ENCODE measurements at places on chromosomes 2 and 18.

DNA sequence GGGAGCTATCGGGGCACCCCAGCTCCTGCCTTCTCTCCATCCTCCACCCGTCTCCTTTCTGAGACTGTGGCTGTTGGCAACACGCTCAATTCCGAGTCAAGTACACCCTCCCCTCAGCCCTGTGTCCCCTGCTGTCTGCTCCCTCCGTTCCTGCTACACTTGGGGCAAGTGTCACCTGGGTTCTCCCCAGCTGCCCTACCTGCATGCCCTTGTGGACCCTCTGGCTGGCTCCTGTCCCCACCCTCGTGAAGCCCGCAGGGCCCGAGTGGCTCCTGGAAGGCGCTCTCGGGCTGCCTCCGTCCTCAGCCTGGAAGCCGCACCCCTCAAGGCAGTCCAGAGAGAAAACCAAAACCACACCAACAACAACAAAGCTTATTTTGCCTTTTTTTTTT lies 33.9 kb downstream of the PDIA6 start:
- no peak for DNase-seq

DNA sequence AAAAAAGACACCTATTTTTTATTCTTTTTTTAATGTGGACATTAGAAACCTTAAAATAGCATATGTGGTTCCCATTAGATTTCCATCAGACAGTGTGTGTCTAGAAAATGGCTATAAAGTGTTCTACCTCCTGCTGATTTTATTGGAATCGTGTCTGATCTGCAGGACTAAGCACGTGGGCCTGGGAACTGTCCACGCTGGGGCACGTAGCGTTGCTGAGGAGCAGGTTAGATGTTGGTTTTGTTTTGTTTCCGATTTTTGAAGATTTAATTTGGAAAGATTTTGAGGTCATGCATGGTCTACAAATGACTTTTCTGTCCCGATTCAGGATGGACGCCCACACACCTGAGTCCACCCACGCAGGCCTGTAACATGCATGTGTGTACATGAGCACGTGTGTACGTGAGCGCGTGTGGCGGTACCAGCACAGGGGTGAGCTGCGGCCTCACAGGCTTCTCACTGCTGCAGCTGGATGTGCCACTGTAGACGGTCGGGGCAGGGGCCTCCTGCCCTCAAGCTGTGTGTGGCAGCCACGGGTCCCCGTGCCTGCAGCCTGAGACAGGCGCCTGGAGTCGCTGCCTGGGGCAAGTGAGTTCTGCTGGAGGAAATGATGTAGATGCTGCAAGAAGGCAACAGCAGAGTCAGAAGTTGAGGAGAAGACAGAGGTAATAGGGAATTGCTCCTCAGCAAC lies 99.7 kb upstream of the CTDP1 start:
- DNase-seq = no peak

DNA sequence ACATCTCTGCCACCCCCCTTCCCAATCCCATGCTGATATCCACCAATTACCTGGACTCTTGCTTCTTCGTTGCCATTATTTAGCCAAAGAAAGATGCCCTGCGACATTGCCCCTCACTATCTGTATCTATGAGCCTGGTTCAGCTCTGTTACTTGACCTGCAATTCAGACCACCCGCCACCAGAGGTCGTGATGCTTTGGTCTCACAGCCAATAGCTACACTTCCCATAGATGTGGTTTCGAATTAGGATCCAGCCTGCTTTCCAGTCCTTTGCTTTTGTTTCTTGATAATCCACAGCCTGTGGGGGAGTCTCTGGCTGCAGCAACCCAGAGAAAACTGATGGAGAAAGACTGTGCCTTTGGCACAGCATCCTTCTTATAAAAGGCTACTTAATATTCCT lies 239.4 kb downstream of the KLHL29 start:
- DNase-seq = no peak

GRCh38 chr18:11074889-11075288 lies 74.5 kb downstream of the PIEZO2 start:
- DNase-seq = no peak

- DNase-seq = no peak
Observed at GRCh38 chr2:11858883-11859282, 112.5 kb downstream of the LPIN1 start.

- no peak for DNase-seq
Observed at GRCh38 chr2:56348392-56349210, 164.8 kb downstream of the CCDC85A start.

DNA sequence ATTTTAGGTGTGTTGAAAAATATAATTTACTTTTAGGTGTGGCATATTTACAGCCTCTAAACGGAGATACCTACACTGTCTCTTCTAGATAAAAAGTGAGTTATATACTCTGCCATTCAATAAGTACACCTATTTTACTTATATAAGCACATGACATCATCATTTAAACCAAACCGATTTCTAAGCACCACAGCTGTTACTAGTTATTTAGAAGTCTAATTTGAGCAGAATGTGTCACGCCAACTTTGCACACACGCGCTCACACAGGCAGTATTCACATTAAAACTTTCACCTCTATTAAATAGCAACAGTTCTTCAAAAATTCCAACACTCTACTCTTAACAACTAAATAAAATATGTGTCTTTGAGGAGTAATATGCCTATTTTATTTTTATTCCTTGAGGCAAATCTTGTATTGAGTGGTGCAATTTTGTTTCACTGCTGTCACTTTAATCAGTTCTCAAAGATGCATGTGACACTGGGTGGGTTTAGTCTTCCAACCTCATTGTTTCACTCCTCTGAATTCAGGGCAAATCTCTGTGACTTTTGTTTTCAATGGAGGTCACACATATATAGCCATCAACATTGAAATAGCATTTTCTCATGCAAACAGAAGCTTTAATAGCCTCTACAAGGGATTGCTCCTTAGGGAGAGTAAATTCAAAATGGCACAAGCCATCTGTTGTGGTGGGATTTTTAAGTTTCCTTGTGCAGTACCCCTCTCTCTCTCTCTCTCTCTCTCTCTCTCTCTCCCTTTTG lies 721.0 kb downstream of the PLCL1 start:
- DNase-seq = no peak

GRCh38 chr2:183488421-183488820 lies 364.2 kb downstream of the NUP35 start:
- DNase-seq = no peak

DNA sequence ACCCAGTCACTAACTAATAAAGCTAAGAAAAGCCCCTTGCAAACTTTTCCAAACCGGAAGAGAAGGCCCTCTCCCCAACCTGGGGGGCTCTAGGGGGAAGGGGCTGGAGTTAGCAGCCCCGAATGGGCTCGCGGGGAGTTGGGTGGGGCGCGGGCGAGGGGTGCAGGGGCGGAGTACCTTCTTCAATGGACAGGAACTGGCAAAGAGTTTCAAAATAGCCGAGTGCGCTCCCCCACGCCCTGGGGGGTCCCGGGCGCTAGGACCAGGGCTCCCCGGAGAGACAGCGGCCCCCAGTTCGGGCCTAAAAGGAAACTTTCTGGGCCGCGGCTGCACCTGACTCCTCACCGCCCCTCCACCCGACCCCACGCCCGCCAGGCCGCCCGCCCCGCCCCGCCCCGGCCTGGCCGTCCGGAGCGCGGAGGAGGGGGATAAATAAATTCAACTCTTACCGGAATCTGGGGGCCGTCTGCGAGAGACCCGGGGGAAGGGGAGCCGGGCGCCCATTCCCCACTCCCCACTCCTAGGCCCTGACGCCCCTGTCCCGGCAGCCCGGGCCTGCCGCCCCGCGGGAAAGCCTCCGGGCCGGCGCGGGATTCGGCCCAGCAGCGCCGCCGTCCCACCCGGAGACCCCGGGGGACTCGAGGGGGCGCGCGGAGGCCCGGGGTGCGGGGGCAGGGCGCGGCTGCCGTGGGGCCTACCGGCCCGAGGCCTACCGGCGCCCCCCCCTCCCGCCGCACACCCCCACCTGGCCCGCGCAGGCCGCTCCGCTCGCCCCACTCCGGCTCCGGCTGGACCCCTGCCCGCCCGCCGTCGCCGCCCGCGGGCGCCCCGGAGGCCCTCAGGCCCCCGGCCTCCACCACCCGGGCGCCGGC lies 868 bp downstream of the INO80D start:
- DNase-seq = peak; percentile 47

DNA sequence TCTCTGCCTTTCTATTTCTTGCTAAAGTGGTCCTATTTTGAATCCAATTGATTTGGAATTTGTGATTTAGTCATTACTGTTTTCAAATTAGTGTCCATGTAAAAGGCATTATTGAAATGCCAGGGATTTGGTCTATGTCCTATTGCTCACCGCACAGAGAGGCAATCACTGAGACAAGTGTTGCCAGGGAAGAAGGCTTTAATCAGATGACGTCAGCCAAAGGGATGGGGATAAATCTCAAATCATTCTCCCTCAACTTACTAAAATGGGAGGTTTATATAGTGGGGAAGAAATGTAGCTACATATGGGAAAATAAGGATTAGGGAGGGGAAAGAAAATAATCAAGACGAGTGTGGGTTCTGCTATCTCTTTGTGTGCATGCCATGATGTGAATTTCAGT lies 9.6 kb downstream of the SERPINB12 start:
- DNase-seq = no peak

GRCh38 chr2:120398051-120398995 lies 52.4 kb downstream of the INHBB start:
- DNase-seq = no peak

- no peak for DNase-seq
Observed at GRCh38 chr2:22907330-22907729, 477.6 kb upstream of the KLHL29 start.

- no peak for DNase-seq
Observed at GRCh38 chr2:46171411-46171953, 125.7 kb upstream of the EPAS1 start.

- DNase-seq = no peak
Observed at GRCh38 chr2:175836361-175836760, 165.7 kb downstream of the LNPK start.

DNA sequence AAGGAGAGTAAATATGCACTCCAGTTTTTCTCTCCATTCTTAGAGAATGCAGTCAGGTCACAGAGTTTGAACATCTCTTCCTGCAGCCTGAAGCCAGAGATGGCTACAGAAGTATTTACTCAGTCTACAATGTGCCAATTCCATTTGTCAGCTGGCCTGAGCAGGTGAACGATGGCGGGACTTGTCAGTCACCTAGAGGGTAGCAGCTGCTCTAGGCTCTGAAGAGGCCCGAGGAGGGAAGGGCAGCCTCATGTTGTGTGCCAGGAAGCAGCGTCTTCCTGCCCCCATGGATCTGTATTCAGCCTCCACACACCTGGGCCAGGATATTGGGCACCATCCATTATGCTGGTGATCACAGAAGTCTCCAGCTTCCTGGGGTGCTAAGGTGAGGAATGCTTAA lies 316.7 kb upstream of the CHAC2 start:
- DNase-seq = no peak

- no peak for DNase-seq
Observed at GRCh38 chr18:62976227-62976626, 260.9 kb downstream of the PHLPP1 start.

DNA sequence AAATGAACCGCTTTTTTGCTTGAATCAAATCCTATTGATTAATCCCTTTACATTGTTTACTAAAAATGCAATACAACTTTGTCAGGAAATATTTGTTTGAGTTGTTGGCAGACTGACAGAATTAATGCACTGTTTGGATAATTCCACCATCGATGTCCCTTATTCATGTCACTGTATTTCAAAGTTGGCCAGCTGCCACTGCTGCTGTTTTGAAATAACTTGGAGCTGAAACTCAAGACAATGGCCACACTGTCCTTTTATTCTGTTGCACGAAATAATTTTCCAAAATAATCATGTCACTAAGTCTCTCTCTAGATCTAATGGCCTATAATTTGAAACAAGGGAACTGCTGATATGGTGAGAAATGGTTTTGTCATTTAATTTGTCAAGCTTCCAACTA lies 55.2 kb upstream of the PAX3 start:
- no peak for DNase-seq

- no peak for DNase-seq
Observed at GRCh38 chr2:184041077-184041476, 557.3 kb upstream of the ZNF804A start.

- no peak for DNase-seq
Observed at GRCh38 chr2:152694161-152694661, 23.1 kb downstream of the PRPF40A start.

- no peak for DNase-seq
Observed at GRCh38 chr18:2881088-2881839, 34.5 kb downstream of the EMILIN2 start.

GRCh38 chr2:10721396-10722251 lies at the start of gene ATP6V1C2:
Gene ATP6V1C2, plus strand, starts transcription at chr2:10721630. Its CDS starts 1,220 bp downstream, at chr2:10722850.
- no peak for DNase-seq

GRCh38 chr18:44673256-44673880 lies 7.3 kb upstream of the SETBP1 start:
- no peak for DNase-seq

GRCh38 chr2:27307545-27308358 lies 493 bp downstream of the UCN start:
- no peak for DNase-seq

- no peak for DNase-seq
Observed at GRCh38 chr18:25284281-25284680, 67.7 kb downstream of the ZNF521 start.

DNA sequence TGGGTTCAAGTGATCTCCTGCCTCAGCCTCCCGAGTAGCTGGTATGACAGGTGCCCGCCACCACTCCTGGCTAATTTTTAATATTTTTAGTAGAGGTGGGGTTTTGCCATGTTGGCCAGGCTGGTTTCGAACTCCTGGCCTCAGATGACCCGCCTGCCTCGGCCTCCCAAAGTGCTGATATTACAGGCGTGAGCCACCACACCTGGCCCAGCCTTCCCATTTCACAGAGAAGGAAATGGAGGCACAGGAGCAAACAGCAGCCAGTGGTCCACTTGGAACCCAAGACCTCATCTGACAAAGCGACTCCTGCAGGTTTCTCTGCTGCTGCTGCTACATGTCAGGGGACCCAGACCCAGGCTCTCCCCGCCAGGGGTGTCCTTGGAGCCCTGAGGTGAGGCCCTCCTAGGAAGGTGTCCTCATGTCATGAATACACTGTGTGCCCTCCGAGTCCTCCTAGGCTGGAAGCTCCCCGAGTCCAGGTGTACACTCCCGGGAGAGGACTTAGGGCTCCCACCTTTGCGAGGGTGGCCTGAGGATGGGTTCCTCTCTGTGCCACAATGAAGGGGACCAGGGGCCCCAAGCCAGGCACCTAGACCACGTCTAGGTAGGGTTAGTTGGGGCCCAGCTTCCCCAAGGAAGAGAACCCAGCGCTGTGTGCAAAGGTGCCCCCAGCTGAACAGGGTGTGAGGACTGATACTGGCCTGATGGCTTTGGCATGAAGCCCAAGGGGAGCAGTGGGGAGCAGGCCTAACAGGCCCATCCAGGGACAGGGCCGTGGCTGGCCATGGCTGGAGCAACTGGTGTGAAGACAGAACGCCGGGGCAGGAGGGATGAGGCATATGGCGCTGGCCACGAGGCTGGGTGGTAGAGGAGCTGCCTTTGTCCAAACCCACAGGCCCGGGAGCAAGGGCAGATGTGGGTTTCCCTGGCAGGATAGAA lies 56.1 kb downstream of the HS6ST1 start:
- DNase-seq = no peak

Data from hematopoietic multipotent progenitor cell (in vitro differentiated cells).